Stimulated activated CD8-positive, alpha-beta memory T cell treated with anti-CD3 and anti-CD28 coated beads, Interleukin-15, amount 100 ng/mL, for 24 hours (primary cell): ENCODE measurements at places on chromosomes 3 and 15.

DNA sequence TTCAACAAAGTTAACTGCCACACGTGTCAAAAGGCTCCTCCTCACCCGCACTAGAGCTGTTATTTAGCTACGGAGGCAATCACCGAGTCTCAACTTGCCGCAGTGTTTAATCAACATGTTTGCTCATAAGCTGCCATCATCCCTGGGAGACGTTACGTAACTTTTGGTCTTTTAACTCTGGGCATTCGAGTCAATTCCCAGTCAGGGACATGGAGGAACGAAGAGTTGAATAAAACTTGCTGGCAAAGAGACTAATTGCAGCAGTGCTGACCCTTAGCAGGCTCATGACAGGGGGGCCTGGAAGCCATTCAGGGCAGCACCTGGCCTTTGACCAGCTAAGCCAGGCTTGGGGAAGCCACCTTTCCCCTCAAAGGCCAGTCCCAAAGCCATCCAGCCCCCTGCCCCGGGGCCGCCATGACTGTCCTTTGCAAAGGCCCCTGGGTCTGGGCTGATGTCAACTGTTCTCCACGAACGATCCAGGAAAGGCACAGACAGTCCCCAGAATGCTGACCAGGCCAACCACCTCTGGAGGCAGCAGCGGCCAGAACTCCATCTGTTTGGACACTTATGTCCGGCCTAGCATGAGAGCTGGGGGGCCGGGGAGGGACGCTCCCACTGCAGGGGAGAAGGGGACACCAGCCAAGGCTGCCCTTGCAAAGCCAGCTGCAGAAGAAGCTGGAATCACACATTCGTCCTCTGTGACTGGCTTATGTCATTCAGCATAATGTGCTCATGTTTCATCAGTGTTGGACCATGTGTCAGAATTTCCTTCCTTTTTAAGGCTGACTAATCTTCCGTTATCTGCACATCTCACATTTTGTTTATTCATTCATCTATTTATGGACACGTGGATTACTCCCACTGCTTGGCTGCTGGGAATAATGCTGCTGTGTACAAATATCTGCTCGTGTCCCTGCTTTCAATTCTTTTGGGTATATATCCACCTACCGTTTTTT, 43.7 kb downstream of the PCSK6 start:
- DNase-seq = no peak

DNA sequence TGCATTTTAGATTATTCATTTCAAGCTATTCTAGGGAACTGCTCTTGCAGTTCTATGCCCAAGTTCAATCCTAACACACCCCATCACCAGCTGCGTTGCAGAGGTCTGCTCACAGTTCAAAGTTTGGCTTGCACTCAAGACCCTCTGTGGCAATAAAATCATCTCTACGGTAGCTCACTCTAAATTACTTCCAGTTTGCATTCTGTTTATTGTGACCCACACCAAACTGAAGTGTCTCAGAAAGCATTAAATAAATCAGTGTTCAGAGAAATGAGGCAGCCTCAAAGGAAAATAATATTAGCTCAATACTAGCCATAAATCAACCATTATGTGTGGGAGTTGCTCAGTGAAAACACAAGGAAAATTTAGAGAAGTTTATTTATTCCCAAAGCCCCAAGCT, 250.3 kb downstream of the MAGI1 start:
- DNase-seq = no peak

DNA sequence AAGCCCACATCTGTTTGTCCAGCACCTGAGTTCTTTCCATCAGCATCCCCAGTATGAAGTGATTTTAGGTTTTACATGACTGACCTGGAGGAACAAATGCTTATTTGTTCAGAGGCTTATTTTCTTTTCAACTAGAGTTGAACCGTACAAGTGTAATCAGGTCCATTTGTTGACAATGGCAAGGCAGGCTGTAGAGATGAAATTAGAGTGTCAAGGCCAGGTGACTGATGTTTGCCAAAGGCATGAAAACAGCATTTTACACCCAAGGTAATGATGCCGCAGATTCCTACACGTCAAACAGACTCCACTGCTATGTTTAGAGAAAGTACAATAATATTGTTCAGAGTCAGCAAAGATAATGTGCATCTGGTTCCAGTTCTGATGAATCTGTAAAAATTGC, 96.5 kb downstream of the KCNAB1 start:
- no peak for DNase-seq

- DNase-seq = no peak
Measured at GRCh38 chr3:14156201-14156600, 22.2 kb downstream of the XPC start.

DNA sequence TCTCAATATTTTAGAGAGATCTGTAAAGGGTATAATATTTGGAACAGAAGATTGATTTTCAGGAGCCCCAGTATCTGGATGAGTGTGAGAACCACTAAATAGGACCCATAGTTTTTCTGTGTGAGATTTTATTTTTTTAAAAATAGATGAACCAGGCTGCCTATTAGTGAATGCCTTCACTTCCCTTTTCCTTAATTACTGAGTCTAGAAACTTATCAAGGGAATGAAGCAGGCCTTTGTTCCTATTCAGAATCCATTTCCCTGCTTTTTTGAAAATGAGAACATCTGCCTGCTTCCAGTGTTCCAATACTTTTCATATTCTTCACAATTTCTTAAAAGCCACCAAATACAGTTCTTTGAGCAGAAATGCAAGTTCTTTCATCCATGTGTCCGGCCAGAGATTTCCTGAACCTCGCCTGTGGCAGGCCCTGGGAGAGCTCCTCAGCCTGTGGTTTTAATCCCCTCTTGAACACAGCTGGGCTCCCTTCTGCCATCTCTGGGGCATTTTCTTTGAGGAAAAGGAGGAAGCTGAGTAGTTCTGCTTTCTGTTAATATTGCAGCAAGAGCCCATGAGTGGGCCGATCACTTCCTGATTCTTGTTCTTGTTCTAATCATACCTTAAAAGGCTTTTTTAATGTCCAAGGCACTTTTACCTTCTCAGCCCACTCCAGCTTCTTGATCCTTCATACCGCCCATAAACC, 4.7 kb downstream of the EHD4 start:
- no peak for DNase-seq
